ENCODE measurements at places on chromosomes 3 and 15.

- DNase-seq, result peak; percentile 85
These were observed 45.5 kb upstream of the KLHL25 start for GRCh38 chr15:85840079-85840801.

DNA sequence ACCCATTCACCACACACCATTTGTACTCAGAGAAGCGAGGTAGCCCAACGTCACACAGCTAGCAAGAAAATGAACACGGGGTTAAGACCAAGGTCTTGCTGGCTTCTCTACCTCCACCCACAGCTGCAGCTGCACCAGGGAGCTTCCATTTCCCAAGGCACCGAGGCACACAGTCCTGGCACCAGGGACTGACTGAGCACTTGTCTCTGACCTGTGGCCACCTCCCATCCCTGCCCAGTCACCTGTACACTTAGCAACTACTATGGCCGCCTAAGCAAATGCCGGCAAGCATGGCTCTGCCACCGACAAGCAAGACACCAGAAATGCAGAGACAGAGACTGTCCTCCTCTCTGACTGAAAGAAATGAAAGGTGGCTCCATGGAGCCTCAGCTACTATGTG, 15.3 kb downstream of the ZXDC start:
- no peak for DNase-seq

DNA sequence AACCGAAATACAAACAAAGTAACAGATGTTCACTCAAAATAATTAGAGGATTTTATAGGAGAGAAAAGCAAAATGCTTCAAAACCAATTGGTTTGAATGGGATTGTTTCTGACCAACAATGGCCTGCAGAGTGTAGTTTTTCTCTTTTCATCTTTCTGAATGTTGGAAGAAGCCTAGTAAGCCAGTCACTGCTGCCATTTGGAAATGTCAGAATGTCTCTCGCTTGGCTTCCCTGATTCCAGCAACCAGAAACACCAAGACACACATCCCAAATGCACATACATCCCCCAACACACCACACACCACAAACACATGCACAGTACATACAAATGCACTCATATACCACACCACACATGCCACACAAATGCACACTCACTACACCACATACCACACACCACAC, 403.4 kb downstream of the OCA2 start:
- DNase-seq, result no peak

DNA sequence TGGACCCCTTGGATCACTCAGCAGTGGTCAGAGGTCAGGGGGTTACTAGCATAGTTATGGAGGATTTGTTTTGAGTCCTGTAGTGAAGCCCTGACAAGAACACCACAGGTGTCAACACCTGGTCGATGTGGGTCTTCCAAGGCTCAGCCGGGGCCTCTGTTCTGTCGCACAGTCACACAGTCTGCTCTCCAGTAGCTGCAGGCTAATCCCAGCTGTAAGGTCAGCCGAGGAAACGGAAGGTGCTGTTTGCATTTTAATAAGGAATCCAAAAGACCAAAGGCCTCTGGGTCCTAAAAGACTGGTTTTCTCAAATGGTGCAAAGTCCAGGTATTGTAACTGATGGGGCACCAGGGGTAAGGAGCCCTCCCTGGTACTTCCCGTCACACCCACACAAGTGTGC, 71.7 kb downstream of the RPLP1 start:
- no peak for DNase-seq

- DNase-seq, result no peak
These were observed 106.3 kb upstream of the PRICKLE2 start for GRCh38 chr3:64331605-64332004.

- DNase-seq, result no peak
These were observed 20.1 kb downstream of the DUSP7 start for GRCh38 chr3:52036222-52036694.

- peak; percentile 87 for DNase-seq
These were observed 141.5 kb upstream of the TBL1XR1 start for GRCh38 chr3:177338697-177339219.

DNA sequence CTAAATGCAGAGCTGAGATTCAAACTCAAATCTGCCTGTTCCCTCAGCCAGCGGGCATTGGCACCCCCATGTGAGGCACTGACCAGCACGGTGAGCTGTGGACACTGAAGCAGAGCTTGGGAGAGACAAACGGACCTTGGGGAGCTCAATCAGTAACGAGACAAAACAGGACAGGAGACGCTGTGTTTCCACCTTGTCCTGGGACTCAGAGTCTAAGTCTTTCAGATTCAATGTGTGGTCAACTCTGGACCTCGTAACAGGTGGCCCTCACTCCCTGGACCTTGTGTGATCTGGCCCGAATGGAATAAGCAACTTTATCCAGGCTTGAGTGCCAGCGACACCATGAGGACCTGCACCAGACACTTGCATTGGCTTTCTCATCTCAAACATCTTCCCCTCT, 232.5 kb downstream of the UACA start:
- no peak for DNase-seq

- peak; percentile 52 for DNase-seq
These were observed 2.7 kb downstream of the RAB8B start for GRCh38 chr15:63191895-63192618.
